ENCODE measurements at places on chromosomes 11 and 22.

GRCh38 chr11:108926841-108927577 lies 262.1 kb downstream of the DDX10 start:
- no peak for DNase-seq

DNA sequence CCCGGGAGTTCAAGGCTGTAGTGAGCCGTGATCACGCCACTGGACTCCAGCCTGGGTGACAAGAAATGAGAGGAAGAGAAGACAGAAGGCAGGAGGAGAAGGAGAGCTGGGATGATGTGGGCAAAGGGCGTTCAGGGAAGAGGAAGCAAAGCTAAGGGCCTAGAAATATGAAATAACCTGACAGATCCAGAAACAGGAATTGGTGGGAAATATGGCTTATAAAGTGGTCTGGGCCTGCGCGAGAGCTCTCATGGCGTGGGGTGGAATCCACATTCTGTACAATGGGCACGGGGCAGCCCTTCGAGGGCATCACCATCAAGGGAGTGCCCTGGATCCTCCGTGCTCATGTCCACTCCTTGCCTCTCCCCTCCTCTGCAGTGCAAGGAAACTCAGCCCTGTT lies 46.8 kb upstream of the RASSF10 start:
- DNase-seq = no peak

DNA sequence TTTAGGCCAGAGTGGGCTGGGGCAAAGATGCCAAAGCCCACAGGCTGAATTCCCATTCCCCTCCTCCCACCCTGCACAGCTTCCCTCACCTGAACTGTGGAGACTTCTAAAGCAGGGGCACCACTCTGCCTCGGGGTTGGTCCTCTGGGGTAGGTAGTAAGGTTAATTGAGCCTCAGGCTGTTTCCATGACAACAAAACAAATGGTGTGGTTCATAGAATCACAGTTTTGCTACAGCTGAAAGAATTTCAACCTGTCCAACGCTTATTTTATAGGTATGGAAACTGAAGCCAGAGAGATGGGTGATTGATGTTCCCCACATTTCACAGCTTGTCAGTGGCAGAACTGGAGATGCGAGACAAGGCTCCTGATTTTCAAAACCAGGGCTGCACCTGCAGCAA lies 109.5 kb downstream of the SNX19 start:
- DNase-seq = no peak

DNA sequence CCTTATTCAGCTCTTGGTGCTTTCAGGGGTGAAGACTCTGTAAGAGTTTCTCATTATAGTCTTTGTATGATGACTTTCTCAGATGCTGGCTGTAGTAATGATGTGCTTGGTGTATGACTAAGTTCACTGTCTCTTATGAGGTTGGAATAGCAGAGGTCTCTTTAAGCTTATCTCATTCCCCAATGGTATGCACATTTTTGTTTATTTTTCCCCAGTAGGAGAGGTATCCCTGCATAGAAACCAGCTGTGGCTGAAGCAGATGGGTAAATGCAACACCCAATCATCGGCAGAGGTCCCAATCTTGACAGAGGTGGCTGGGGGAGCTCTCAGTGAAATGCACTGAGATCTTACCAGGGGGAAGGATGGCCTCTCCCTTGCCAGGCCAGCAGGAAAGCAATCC lies 34.6 kb downstream of the BBOX1 start:
- no peak for DNase-seq
